HAP-1 (cell line): ENCODE measurements at places on chromosomes 7 and 10.

DNA sequence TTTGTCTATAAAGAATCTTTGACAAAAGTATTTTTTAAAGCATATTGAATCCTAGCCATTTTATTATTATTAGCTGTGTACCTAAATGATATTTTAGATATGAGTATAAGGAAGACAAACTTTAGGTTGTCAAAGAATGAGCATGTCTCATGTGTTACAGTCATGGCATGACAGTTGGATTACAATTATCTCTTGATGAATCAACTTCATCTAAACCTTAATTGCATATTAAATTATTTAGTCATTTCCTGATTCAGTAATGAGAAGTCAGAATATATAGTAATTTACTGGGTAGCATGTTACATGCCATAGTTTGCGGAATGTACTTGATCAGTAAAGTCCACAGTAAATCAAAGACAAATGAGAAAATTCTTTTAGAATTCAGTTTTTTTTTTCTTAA lies 59.2 kb downstream of the MAPK8 start:
- no peak for DNase-seq

DNA sequence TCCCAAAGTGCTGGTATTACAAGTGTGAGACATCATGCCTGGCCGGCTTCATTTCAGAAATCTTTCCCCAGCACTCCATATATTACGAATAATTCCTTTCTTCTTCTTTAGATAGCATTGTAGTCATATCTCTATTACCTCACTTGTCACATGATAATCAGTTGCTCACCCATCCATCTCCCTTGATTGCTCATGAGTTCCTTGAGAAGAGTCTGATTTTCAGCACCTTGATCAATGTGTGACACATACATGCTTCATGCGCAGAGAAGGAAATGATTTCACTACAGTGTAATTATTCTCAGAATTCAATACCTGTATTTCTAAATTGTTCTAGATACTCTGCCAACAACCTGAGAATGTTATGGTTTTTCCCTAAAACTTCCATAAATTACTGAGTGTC lies 26.7 kb upstream of the GGCT start:
- no peak for DNase-seq

DNA sequence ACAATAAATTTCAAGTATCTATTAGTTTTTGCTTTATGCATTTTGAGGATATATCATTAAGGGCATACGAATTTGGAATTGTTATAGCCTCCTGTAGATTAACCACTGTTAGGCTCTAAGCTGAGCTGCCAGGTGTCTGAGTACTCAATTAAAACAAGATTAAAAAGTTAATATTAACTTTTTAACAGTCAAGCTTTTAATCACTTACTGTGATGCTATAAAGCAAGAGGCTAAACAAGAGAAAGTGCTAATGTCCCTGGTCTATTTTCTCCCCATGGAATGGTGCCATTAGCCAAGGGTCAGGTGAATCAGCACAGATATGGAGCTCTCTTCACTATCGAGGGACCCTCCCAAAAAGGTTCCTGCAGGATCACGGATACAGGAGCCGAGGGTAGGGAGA lies 9.7 kb downstream of the GSAP start:
- DNase-seq: no peak

DNA sequence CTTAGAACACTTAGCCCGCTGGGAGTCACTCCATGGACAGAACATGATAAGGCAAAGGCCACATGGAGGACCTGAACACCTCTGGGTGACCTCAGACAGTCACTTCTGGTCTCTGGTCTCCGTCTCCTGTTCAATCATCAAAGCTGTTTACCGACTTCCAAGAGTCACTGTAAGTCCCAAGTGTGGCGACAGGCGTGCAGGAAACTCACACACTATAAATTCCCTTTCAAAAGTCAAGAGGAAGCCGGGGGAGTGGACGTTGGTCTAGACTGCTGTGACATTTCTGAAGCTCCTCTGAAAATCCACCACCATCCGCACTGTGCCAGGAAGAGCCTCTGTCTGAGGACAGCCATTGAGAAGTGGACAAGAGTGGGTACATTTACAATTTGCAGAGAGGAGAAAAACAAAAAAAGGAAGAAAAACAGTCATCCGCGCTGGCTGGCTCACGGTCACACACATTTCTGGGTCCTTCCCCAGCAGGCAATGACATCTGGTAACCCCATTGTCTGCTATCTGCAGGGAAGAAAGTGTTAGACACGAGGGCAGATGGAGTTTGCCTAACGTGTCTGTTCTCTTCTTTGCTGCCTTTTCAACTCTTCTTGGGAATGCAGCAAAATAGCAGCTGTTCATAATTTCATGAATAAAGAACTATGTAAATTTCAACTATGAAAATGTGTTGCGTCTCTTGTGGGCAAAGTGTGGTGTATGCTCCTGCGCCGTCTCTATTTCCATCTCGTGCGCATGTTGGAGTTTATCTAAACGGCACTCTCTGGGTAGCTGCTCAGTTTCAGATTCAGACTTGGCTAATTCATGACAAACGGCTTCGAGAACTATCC lies 32.9 kb upstream of the CUX1 start:
- DNase-seq: no peak

DNA sequence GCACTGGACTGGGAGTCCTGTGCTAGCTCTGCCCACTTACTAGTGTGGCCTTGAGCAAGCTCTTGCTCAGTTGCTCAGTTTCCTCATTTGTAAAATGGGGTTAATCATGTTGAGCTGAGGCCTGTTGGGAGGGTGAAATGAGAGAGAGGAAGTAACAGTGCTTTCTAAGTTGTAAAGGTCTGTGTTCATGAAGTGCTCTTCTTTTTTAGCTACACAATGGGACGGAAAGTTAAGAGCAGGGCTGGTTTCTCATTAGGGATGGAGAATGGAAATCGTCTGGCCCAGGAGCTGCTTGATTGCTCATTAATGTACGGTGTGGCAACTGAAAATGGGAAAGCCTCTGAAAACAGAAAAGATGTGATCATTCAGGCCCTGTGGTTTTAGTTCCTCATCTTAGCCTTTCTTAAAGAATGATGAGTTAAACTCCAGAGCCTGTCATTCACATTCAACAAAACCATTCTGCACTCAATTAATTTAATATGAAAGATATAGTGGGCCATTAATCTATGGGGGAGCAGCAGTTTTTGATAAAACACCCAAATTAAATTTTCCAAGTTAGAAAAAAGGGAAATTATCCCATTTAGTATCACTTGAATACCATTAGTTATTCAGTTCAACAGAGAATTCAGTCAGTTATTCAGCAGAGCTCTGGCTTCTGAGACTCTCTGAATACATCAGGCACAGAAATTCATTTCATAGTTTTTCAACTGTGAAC lies 60.5 kb downstream of the SH2D4B start:
- no peak for DNase-seq

DNA sequence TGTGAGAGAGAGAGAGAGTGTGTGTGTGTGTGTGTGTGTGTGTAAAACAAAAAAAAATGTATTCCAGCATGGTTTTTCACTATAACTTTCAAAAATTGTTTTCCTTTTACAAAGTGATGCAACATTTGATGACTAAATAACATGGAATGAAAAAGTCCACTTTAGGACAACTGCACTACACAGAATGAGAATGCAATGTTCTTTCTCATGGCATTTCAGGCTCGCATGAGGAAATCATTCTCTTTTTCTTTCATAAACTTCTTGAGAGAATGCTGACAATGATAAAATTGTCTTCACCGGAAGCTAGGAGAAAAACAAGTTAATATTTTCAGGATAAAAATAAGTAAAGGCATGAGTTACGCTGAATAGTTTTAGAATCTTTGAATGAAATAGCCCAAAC lies 53.7 kb downstream of the SLC16A12 start:
- DNase-seq: no peak

DNA sequence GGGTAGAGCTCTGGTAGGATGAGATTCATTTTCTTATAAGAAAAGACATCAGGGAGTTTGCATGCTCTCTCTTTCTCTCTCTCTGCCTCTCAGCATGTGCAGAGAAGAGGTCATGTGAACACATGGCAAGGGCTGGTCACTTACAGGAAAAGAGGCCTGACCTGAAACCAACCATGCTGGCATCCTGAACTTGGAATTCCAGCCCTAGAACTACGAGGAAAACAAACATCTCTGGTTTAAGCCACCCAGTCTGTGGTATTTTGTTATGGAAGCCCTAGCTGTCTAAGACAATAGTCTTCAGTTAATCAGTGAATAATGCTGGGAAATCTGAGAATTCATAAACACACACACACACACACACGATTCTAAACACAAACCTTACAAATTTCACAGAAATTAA lies 1104.2 kb upstream of the LRRN3 start:
- DNase-seq: no peak

GRCh38 chr10:90992462-90992861 lies 71.6 kb upstream of the ANKRD1 start:
- DNase-seq: no peak

DNA sequence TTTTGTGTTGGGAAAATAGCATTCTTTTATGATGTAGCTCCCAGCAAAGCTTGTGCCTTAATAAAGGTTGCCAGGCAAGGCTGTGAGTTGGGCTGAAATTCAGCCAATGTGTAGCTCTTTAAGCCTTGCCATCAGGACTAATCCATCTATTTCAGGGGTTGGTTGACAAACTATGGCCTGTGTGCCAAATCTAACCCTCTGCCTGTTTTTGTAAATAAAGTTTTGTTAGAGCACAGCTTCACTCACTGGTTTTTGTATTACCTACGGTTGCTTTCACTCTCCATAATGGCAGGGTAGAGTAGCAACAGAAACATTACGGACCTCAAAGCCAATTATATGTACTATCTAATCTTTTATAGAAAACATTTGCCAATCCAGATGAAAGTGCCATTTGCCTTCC lies 638.1 kb upstream of the POT1 start:
- DNase-seq: peak; percentile 76

DNA sequence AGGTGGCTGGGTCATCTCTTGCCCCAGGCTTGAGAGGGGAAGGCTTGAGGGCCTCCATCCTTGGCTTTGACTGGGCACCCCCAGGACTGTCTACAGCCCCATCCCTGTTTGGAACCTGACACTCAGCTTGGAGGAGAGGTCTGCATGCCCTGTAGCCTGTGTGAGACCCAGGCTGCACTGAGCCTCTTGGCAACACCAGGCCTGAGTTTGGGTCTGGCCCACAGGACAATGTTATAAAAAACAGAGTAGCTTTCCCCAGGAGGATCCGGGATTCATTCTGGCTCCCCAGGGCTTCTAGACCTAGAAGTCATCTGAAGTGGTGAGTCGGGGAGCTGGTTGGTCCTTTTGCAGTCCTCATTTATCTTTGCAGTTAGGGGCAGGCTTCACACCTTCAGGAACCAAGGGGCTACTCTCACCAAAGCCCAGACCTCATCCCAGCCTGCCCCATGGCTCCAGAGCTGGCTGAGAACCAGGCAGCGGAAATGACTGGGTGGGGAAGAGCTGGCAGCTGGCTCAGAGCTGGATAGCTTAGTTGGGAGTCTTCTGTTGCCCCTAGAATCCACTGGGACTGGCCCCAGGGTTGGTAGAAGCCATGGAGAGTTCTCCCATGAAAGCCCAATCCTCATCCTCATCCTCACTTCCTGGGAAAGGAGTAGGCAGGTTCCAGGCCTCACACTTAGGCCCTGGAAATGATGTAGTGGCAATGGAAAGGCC lies 68.8 kb downstream of the ADCYAP1R1 start:
- no peak for DNase-seq

DNA sequence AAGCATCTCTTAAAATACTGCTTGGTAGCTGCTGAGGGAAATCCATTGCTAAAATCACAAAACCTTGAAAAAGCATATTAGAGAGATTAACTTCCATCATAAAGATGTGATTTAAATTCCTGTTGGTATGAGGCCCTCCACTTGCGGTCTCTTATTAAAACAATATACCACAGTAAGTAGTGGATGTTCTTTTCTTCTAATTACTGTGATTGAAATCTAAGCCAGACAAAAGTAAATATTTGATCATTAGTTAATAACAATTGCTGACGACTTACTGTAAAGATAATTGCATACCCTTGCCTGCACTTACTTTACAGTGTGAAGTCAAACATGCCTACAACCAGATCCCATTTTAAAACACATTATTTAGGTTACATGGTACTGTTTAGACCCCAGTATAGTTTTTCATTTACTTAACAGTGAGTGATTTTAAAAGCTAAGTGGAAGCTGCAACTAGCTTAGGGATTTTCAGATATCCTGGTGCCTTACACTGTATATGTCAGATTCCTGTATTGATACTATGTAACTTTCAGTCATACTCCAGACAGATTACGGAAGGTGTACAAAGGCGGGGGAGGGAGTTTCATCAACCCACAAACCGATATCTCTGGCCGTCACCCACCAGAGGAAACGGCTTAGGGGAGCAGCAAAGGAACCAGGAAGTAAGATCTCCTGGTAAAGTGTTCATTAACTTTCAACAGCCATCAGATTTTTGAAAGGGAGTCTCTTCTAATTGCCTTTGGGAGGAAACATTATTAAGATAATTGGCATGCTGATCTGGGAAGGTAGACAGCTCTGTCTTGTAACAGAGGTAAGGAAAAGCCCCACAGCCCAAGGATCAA lies 986 bp downstream of the NRP1 start:
- DNase-seq: no peak

DNA sequence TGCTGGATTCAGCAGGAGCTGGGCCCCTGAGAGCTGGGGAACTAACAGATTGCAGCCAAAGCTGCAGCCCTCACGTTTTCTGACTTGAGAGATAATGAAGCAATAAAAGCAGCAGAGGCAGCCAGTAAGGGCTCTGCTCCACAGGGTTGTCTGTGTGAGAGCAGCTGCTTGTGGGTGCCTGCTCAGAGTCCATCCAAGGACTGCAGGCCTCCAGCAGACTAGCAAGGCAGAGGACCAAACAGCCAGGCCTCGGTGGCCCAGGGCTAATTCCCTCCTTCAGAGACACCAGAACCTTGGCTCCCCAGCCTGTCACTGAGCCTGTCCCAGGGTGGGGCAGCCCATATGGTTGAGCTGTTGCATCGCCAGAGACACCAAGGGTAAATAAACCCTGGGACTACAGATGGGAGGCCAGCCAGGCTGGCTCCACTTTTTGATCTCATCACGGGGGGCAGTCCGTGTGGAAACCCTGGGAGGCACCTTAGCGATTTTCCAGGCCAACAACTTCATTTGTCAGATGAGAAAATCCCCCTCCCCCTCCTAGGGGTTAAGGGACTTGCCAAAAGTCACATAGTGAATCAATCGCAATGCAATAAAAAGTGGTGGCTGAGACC lies 229.2 kb downstream of the WDR11 start:
- no peak for DNase-seq

- DNase-seq: no peak
Measured at GRCh38 chr10:11678074-11678793, 63.9 kb upstream of the ECHDC3 start.

DNA sequence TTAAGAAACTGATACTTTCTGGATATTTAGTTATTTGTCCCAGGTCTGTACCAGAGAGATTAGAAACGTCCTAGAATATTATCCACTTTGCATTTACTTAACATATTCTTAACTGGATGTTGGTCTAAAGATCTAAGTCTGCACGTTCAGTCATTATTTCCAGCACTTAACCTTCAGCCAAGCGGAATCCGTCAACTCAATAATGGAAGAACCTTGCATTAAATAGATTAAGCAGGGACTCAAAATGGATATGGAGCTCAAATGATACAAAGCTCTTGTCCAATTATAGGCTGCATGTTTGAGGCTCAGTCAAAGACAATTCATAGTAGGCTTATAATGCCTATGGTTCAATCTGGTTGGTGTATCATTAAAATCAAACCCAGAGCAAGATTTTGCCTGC lies 162.9 kb downstream of the SEMA3D start:
- DNase-seq: no peak

GRCh38 chr7:38757931-38758330 lies 126.8 kb upstream of the AMPH start:
- no peak for DNase-seq

- DNase-seq: no peak
Measured at GRCh38 chr10:115514895-115515294, 421.7 kb downstream of the ATRNL1 start.
